RWPE2 (cell line): ENCODE measurements at places on chromosomes 2 and 18.

- DNase-seq: no peak
These were observed 156.3 kb upstream of the SLC1A4 start for GRCh38 chr2:64832936-64833335.

GRCh38 chr2:42324949-42325348 lies 36.1 kb downstream of the COX7A2L start:
- DNase-seq: no peak

DNA sequence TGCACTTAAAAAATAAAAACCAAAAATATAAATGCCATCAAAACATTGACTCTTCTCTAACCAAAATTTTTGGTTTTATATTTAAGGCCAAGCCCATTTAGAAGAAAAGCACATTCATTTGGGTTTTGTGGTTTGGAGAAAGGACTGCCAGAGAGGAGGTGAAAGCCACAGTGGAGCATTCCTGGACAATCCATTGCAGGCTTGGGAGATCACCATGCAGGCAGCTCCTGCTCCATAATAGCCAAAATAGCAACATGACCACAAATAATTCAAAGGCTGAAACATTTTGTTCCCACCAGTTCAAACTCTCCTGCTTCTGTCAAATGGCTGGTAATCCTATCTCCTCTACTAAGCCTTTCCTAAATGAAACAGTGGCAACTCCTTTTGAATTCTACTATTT lies 73.5 kb downstream of the GALNT3 start:
- DNase-seq: no peak

DNA sequence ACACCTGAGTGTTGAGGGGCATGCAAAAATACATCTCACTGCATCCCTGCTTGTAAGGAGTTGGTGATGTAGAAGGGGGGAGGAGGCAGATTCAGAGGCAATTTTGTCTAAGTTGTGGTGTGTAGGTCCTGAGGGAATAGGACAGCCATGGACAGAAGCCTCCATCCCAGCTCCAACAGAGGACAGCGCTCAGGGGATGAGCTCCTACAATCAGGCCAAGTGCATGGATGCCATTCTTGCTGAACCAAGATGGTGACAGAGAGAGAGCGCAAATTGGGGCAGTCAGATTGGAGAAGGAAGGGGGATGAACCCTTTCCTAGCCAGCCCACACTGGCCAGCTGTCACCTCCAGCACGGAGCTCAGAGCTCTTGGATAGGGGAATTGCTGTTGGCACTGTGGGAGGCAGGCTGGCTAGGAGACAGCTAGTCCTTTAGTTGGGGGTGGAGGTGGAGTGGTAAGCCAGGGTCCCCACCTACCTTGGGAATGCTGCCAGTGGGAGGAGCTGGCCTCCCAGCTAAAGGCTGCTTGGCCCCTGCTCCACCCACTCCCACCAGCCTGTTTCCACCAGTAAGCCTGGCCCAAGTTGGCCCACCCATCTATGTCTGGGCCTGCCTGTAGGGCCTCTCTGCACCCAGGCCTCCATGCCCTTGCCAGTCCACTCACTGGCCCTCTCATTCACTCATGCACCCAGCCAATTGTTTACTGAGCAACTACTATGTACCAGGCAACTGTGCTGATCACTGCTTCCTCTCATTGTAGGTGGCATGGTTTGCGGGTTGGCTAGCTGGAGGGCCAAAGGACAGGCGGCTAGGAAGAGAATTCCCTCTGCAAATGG lies 2.5 kb upstream of the PER2 start:
- DNase-seq: no peak

GRCh38 chr2:234333168-234334130 lies 163.4 kb downstream of the ARL4C start:
- no peak for DNase-seq

GRCh38 chr18:27239669-27240068 lies 54.6 kb upstream of the CHST9 start:
- no peak for DNase-seq

- DNase-seq: no peak
These were observed 89.0 kb downstream of the LPIN1 start for GRCh38 chr2:11835403-11835802.

GRCh38 chr2:60548845-60549237 lies 4.6 kb downstream of the BCL11A start:
- DNase-seq: no peak

DNA sequence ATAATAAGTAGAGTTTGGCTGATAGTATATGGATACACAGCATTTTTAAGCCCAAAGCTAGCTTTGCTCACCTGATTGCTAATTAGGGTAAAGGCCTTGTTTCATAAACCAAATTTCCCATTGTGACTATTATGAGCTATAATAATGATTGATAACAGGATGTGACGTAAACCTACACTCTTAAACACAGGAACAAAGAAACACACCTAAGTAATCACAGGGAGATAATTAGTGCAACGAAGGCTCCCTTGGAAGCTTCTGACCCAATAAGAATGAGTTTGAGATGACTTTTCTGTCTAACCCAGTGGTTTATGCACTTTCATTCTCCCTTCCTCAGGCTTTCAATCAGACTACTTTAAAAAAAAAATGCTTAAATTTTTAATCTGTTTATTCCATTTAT lies 683.2 kb downstream of the SATB2 start:
- DNase-seq: no peak

- DNase-seq: no peak
These were observed 91.4 kb downstream of the ACAA2 start for GRCh38 chr18:49721981-49722380.

- DNase-seq: no peak
These were observed 57.4 kb downstream of the C18orf54 start for GRCh38 chr18:54415086-54415485.

DNA sequence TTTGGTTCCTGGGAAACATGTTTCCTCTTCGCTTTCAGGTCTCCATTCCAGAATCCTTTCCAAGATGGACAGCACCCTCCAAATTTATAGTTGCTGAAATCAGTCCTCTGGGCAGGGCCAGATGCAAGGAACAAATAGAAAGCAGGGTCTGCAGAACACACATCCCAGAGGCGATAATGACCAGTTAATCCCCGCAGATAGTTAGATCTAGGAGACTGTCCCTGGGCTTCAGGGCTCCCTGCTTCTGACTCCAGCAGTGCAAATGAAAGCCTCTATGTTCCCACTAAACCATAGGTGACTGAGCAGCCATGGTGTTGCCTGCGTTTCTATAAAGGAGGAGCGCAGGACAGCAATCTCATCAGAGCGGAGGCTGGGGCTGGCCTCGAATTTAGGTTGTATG lies 38.7 kb downstream of the SRSF7 start:
- no peak for DNase-seq
